Bronchial epithelial cell (primary cell): ENCODE measurements at places on chromosomes 6 and 20. TPM values are rescaled to one million over a fixed set of nuclear protein-coding genes. Genes with fewer than 3 reads are reported as not detected.

- DNase-seq = no peak
These were observed 33.8 kb downstream of the DLGAP4 start for GRCh38 chr20:36339646-36340592.

NRSN1 gene
- not detected in 2 replicates for total RNA-seq

DNA sequence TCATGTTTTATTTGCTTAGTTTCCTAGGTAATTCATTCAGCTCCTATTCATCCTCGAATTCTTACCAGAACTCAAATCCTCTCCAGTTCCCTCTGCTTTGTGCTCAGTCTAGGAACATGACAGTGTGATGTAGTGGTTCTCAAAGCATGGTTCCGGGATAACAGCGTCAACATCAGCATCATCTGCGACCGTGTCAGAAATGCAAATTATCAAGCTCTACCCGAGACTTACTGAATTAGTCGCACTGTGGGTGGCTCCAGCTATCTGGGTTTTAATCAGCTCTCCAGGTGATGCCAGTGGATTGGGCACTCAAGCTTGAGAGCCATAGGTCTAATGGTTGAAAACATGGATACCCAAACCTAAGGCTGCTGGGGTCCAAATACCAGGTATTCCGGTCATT lies 7.7 kb upstream of the STK35 start:
- no peak for DNase-seq

DNA sequence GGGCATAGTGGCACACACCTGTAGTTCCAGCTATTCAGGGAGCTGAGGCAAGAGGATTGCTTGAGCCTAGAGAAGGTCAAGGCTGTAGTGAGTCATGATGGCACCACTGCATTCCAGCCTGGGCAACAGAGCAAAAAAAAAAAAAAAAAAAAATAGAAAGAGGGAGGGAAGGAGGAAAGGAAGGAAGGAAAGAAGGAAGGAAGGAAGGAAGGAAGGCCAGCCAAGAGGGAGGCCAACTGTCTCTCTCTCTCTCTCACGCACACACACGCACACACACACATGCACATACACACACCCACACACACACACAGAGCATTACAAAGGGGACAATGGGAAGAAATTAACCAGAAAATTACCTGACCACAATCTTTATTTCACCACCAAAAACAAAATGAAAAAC lies 50.6 kb upstream of the COL9A1 start:
- peak; percentile 22 for DNase-seq

DNA sequence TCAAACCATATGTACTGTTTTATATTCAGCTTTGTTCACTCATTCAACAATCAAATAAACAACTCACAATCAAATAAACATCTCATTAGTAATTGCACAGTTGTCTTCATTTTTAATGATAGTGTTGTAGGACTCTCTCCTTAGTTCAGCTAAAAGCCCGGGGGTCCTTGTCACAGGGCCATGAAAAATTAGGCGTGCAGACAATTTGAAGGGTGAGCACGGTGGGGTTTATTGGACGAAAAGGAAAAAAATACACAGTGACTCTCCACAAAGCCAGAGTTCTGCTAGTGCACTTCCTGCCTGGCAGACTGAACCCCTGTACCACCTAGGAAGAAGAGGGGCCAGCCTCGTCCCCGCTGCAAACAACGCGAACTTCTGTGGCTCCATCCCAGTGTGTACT lies 257.6 kb upstream of the FLRT3 start:
- no peak for DNase-seq

ROS1 gene
- 0.26 and 0.38 TPM in 2 replicates for total RNA-seq

MUC21 gene
- 0.53 and 2.2 TPM in 2 replicates for total RNA-seq

DNA sequence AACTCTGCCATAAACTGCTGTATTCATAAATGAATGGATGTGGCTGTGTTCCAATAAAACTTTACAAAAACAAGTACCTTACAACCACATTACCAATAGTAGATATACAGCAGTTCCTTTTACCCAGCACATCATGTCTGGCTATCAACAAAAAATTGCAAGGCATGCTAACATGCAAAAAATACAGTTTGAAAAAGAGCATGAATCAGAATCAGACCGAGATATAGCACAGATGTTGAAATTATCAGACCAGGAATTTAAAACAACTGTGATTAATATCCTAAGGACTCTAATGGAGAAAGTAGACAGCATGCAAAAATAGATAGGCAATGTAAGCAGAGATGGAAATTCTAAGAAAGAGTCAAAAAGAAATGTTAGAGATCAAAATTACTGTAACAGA lies 8.4 kb upstream of the NUS1 start:
- DNase-seq = no peak

GRCh38 chr20:53652090-53652858 lies 58.6 kb upstream of the ZNF217 start:
- DNase-seq = peak; percentile 35

DNA sequence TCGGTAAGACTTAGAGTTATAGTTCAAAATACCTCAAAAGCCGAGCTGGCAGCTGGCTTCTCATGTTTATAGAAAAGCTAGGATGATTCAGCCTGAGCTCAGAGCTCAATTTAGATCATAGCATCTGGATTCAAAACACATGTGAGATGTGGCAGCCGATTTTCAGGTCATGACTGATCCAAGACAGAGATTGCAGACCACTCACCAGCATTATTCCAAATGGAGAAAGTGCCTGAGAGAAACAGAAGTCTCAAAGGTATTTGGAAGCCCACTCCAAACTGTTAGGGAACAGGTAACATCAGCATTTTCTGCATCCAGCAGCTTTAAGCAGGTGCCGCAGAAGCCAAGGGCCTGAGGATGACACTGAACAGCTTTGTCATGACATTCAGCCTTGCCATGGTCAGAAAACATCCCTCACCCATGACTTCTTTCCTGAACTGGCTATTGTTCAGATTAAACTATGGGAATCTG lies 102.2 kb downstream of the BACH2 start:
- DNase-seq = peak; percentile 55

DNA sequence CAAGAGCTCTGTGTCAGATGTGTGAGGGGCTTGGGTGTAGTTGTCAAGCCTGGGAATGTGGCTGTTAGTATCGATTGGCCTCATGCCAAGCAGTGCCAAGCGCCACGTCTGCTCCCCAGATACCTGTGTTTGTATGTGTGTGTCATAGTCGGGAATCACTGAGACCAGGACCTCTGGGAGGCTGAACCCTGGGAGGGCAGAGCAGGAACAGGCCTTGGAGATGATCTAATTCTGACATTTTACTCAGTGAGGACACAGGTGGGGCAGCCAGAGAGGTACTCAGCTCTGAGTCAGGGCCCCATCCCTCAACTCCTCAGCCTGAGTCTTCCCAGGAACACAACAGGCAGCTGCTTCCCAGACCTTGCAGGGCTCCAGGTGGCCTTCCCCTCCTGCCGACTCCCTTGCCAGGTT lies 51.2 kb upstream of the FANCE start:
- peak; percentile 100 for DNase-seq

GRCh38 chr6:169042061-169042460 lies 211.6 kb downstream of the THBS2 start:
- DNase-seq = no peak

PRSS16 gene
- 4.5 and 15.1 TPM in 2 replicates for total RNA-seq

HSPA1L gene
- total RNA-seq = 0.53 and 1.4 TPM in 2 replicates

MC3R gene
- total RNA-seq = not detected in 2 replicates

RRP36 gene
- total RNA-seq = 84.7 and 97.1 TPM in 2 replicates

RAB22A gene
- 17.6 and 18.3 TPM in 2 replicates for total RNA-seq

TTPAL gene
- 9.0 and 12.5 TPM in 2 replicates for total RNA-seq

PROKR2 gene
- total RNA-seq = not detected in 2 replicates

STK35 gene
- total RNA-seq = 20.0 TPM in 2 replicates

RIN2 gene
- 41.1 and 45.8 TPM in 2 replicates for total RNA-seq

GRCh38 chr20:47319517-47320252 lies 36.8 kb downstream of the ZMYND8 start:
- peak; percentile 85 for DNase-seq

- DNase-seq = no peak
These were observed 420.5 kb upstream of the SULF2 start for GRCh38 chr20:48205786-48206185.

PSORS1C2 gene
- total RNA-seq = not detected in 2 replicates

DNA sequence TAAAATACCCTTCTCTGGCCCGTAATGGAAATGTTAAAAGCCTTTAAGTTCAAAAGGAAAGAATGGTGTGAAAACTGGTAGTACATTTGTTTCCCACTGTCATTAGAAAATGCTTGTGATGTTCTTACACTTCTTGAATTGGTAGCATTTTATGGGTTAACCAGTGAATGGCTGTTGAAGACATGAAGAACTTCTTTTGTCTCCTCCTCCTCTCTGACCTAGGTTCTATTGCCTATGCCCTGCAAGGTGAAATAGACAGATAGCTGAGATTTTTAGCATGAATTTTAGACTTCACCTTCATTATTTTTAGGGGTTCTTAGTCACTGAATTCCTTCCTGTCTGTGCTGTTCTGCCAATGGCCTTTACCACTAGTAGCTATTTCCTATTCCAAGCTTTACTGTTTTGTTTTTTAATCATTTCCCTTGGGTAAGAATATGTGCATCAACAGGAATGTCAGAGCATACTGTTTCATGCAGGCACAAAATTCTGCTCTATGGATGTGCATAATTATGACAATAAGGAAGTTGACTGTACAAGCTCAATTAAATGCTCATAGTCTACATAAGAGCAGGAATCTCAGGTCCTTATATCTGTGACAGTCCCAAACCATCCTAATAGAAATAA lies 4.9 kb downstream of the TNFAIP3 start:
- DNase-seq = peak; percentile 69

- DNase-seq = no peak
These were observed 106.3 kb upstream of the FOXA2 start for GRCh38 chr20:22690616-22691179.
